ENCODE measurements at places on chromosomes 13 and 19. TPM values are rescaled to one million over a fixed set of nuclear protein-coding genes. Genes with fewer than 3 reads are reported as not detected.

Gene HCST
- 0.29 TPM for total RNA-seq

Gene DNAAF3
- 4.6 TPM for total RNA-seq

Gene SMIM44
- not detected for total RNA-seq

Gene MAP4K1
- total RNA-seq, result 0.72 TPM

Gene ZNF836
- total RNA-seq, result 1.1 TPM

All from A549 treated with AZD2906 at 1 μM for 4 hours (cell line).